ENCODE measurements at places on chromosomes 11 and 22.

DNA sequence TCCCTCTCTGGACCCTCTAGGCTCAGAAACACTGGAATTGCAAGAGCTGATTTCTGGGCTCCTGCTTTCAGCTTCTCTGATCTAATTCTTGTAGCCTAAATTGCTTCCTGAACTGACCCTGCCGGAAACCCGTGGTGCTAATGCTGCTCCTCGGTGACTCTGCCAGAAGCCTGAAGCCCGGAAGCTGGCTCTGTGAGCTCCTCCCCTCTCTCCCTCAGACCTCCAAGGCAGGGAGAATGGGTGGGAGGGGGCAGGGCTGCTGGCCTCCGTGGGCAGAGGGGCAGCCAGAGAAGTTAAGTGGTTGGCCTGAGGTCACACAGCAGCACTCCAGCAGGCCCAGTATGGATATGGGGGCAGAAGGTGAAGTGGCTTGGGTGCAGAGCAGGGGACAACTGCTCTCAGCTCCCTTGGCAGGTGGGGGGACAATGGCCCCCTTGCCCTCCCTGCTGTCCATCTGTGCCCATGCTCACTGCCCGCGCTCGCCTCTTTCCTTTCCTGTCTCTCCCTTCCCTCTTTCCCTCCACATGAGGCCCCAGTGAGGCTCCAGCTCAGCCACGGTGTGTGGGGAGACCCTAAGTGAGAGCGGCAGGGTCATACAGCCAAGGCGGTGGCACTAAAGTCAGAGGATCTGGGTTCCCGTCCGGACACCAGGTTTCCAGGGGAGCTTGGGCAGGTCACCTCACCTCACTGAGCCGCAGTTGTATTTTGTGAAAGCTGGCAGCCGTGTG lies 16.2 kb downstream of the CAPN5 start:
- DNase-seq, result no peak

DNA sequence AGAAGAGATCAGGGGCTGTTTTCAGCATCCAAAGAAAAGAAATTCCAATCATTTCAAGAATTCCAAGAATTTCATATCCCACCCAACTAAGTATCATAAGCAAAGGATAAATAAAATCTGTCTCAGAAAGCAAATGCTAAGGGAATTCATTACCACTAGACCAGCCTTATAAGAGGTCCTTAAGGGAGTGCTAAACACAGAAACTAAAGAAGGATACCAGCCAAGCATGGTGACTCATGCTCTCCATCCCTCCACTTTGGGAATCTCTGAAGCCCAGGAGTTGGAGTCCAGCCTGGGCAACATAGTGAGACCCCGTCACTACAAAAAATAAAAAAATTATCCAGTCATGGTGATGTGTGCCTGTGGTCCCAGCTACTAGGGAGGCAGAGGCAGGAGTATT lies 17.8 kb downstream of the FADD start:
- DNase-seq, result no peak

GRCh38 chr11:3944198-3944597 lies 88.7 kb downstream of the STIM1 start:
- no peak for DNase-seq

DNA sequence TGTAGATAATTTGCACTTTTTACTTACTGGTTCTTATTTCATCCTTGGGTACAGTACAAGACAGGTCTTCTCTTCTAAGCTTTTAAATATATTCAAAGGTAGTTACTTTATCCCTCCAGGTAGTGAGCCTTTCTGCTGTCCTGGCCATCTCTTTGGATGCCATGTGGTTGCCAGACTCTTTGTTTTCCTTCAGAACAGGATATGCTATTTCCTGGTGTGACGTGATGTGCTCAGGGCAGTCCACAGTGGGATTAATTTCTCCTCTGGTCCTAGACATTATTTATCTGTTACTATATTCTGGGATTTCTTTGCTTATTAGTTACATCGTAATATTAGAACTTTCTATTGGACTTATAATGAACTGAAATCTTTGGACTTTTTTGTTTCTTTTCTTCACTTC lies 63.7 kb downstream of the PPP6R3 start:
- DNase-seq, result no peak

- DNase-seq, result no peak
These were observed 145.7 kb upstream of the B3GAT1 start for GRCh38 chr11:134557571-134558257.

DNA sequence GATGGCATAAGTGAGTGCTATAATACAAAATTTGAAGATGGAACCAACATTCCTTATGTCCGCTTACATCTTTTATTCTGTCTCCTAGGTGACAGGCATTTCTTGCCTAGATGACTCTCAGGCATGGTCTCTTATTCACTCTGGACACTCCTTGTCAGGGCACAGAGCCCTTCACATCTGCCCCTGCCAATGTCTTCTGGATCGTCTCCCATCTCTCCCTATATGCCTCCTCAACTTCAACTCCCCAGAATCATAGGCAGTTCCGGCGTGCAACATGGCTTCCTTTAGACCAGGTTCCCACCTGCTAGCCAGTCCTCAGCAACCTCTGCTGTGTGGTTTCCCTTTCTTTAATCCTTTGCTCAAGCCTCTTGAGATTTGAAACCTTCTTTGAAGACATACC lies 300.9 kb downstream of the TENM4 start:
- DNase-seq, result no peak

DNA sequence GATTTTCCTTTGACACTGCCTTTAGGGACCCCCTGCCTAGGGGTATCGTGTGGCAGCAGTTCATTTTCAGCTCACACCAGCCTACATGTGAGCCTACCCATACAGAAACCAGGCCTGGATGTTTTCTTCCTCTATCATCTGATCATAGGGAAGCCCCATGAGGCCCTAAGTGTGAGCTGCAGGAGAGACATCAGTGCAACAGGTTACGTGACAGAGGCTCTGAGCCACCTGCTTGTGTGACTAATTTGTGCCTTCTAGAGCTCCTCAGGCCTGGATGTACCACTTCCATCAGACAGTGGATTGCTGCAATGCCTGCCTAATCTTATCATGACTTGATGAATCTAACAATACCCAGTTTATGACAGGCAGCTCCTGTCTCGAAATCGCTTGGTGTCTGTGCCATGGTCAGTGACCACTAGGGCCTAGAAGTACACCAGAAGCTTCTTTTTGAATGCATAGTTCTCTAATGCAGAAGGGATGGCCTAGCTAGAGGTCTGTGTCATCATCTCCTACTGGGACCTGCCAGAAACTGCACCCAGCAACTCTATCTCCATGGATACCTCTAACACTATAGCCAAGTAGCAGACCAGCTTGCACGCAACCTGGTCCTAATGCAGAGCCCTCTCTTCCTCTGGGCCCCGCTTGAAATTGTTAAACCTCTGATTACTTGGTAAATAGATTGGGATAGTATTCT lies 109.7 kb upstream of the CLPB start:
- DNase-seq, result no peak

DNA sequence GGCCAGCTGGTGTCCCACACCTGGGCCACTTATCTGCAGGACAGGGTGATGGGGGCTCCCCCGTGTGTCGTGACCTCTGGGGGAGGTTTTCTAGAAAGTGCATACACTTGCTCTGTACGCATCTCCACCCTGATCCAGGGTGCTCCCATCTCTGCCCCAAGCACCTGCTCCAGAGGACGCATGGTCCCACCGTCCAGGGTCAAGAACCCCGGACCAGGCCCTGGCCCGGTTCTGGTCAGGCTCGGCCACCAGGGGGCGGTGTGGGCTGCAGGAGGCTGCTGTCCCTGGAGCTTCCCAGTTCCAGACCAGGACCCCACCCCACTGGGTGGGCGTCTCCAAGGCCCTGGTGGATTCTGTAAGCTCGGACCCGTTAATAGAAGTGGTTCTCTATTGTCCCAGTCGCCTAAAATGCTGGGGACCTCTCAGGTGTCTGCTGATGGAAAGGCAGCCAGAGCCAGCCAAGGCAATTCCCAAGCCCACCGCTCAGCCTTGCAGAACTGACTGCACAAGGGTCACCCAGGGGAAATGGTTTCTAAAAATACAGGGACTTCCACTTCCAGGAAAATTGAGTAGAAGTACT lies 34.7 kb upstream of the SEPTIN5 start:
- DNase-seq, result peak; percentile 30

GRCh38 chr22:22073769-22074561 lies 91.4 kb upstream of the TOP3B start:
- no peak for DNase-seq

DNA sequence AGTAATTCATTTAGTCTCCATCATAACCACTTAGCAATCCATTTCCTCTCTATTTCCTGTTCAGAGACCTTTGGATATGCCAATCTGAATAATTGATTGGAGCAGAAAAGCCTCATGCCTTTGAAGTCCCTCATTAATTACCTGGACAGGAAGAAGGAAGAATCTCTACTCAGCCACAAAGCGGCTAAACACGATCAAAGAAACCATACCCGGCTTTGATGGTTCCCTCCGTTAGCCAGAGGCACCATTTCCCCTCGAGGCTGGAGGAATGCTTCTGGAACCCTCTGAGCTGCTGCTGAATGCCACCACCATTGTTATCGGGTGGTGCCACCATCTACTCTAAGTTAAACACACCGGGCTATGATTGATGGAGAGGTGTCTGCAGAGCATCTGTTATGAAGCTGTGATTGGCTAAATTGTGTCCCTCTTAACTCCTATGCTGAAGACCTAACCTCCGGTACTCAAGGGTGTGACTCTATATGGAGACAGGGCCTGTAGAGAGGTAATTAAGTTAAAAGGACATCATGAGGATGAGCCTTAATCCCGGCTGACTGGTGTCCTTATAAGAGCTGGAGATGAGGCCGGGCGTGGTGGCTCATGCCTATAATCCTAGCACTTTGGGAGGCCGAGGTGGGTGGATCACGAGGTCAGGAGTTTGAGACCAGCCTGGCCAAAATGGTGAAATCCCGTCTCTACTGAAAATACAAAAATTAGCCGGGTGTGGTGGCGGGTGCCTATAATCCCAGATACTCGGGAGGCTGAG lies 168.6 kb downstream of the CTTN start:
- no peak for DNase-seq

DNA sequence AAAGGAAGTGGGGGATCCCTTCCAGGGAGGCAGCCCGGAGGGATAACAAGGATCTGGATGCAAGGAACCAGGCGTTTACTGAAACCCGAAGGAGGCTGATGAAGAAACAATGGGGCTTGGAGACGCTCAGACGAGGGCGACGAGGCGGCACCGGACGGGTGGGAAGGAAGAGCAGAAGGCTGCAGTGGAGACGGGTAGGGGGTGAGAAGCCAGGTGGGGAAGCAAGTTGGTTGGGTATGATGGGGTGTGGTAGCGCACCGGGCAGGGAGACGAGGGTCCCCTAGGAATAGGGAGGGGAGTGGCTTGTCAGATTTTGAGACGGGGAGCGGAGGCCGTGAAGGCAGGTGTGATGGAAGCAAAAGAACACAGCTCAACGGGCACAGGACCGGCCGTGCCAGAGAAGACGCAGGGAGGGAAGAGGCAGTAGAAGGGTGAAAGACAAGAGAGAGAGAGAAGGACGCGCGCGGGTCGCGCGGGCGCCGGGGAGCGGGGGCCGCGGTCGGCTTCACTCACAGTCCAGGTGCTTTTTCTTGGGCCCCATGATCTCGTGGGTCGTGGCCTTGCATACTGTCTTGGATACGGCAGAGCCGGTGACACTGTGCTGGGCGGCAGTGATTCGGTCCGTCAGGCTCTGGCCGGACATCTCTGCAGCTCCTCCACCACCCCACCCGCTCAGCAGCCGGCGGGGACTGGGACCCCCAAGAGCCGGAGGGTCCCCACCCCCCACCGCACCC lies 579 bp downstream of the PICALM start:
- no peak for DNase-seq

- peak; percentile 31 for DNase-seq
These were observed 7.3 kb downstream of the USP47 start for GRCh38 chr11:11848891-11849746.

- peak; percentile 68 for DNase-seq
These were observed 36.2 kb downstream of the TBC1D22A start for GRCh38 chr22:46798366-46799350.

- no peak for DNase-seq
These were observed 74.9 kb downstream of the PACSIN2 start for GRCh38 chr22:42939941-42940653.

- DNase-seq, result no peak
These were observed 8.7 kb upstream of the PIWIL4 start for GRCh38 chr11:94558468-94558867.

DNA sequence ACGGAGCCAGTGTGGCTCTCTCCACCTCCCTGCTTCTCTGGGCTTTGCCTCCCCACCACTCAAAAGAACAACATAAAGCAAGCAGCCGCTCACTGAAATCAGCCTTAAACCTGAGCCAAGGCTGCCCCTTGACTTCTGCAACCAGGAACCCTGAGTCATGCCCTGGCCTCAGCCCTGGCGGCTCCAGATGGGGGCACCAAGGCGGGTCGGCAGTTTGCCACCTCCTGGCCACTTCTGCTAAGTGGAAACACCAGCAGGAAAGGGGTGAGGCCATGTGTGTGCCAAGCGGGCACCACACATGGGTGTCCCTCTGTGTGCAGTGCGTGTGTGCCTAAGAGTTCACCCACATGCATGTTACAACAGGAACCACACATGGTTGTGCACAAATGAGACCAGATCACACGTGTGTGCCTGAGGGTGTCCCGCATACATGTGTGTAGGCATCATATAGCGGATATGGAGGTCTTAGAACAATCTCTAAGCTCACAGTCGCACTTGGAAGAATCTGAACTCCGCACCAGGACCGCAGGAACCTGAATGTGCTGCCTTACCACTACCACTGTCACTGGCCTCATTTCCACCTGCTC lies 221.2 kb downstream of the MN1 start:
- DNase-seq, result no peak

DNA sequence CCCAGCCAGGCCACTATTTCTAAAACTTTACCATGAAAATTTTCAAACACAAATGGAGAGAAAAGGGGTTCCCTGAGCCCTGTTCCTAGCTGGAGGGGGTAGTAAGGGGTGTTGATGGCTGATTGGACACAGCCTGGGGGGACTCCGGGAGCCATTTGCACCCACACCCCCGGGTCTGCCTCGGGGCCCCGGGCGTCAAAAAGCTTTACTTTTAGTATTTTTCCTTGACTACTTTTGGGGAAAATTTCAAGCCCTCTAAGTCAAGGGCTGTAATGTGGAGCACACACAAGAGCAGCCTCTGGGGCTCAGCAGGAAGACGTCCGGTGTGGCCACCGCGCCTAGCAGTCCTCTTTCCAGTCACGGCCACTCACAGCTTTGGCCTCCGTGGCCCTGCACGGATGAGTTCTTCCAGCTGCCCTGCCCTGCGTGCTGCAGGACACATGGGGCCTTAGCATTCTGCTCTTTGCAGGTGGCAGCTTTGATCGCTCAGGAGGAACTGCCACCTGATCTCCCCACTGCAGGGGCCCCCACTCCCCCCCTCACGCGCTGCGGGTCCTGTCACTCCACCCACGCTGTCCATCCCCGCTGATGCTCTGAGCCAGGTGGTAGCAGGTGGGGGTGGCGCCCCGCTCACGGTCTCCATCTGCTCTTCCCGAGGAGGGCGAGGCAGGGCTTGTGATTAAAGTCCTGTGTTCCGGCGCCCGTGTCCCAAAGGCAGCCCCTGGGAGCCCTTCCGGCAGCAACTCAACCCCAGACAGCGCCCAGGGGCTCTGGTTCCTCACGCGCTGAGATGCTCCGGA lies 14.4 kb downstream of the RNH1 start:
- no peak for DNase-seq

- no peak for DNase-seq
These were observed 228.1 kb downstream of the BUD13 start for GRCh38 chr11:116544721-116545120.

- no peak for DNase-seq
These were observed 286.8 kb upstream of the ANO3 start for GRCh38 chr11:26045082-26045481.

All from stimulated activated CD4-positive, alpha-beta T cell treated with anti-CD3 and anti-CD28 coated beads, Interleukin-1b, Interleukin-23, amount 100 ng/mL, for 24 hours (primary cell).